Smooth muscle cell of bladder (primary cell): ENCODE measurements at places on chromosomes 5 and 9. TPM values are rescaled to one million over a fixed set of nuclear protein-coding genes. Genes with fewer than 3 reads are reported as not detected.

Gene SLC31A1
- total RNA-seq: 44.4 and 45.8 TPM in 2 replicates

Gene PCDHA9
- total RNA-seq: under 0.01 and 0.18 TPM in 2 replicates

Gene BTNL3
- total RNA-seq: not detected in 2 replicates

Gene GRPEL2
- total RNA-seq: 15.8 and 17.8 TPM in 2 replicates

Gene TLX3
- total RNA-seq: not detected in 2 replicates
